ENCODE measurements at places on chromosomes 12 and 14.

GRCh38 chr12:106227641-106228319 is 20.0 kb downstream of the CKAP4 start:
- DNase-seq: no peak

DNA sequence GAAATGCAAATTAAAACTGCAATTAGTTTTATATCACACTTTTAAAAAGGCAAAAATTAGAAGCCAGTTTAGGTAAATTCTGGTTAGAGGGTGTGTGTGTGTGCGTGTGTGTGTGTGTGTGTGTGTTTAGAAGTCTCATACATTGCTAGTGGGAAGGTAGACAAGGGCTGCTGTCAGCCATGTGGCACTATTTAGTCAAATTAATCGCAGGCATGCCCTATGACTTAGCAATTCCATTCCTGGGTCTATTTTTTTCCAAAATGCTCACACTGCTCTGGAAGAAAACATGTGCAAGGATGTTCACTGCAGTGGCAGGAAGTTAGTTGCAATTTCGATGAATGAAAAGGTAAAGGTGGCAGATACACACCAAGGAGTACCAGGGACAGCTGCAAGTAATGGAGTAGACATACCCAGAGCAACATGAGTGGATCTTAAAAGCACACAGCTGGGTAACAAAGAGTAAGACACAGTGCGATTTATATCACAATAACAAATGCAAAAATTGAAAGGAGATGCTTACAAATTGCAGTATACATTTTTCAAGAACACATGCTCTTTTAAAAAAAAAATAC is 11.6 kb downstream of the CAPZA3 start:
- DNase-seq: no peak

DNA sequence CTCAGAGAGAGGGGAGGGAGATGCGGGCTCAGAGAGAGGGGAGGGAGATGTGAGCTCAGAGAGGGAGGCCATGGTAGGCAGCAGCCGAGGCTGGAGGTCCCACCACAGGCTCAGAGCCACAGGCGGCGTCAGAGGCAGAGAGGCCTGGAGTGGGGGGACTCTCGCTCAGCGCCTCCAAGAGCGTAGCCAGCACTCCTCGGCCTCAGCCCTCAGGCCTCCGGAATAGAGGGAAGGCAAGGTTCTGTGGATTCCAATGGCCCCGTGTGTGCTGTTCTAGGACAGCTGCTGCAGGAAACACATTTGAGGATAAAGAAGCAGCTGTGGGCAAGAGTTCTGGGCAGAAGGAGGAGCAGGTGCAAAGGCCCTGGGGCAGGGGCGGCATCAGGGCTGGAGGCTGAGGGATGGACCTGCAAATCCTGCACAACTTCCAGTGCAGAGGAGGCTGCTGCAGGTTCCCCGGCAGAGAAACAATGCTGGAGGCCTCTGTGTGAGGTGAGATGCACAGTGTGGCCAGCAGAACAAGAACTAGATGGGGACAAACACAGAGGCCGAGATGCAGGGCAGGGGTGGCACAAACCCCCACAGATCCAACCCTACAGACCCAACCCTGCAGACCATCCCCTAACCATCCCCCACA is 59.1 kb upstream of the GALNT9 start:
- DNase-seq: no peak

- DNase-seq: no peak
These were observed 160.8 kb upstream of the LMO3 start for GRCh38 chr12:16766736-16767135.

DNA sequence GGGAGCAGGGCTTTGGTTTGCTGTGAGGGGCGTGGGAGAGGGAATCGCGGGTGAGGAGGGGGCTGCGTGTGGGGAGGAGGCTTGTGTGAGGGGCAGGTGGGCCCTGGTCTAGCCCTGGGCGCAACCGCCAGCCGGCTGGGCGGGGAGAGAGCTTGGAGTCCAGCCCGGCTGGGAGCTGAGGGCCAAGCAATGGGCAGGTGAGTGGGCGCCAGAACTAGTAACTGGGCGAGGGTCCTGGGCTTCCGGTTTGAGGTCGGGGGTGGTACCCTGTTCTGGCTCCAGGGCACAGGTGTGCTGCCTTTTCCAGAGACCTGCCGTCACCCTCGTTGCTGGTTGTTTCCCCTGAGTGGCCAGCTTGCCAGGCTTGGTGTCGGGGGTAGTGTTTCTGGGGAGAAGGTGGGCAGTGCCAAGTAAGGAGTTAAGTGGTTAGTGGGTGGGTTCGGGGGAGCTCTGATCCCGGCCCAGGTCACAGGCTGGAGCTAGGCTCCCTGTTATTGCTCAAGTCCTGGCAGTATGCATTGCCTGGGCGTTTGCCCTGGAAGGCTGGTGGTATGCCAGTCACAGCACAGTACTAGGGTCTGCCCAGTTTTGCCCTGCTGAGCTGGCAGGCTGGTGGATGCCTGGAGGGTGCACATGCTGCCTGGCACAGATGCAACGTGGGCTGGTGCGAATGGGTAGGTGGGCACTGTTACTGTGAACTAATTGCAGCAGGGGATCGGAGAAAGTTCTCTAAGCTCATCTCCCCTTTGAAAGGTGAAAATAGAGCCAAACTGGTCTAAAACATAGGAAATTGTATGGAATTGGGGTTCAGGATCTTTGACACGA is 683 bp downstream of the CIPC start:
- no peak for DNase-seq

GRCh38 chr14:93318927-93319326 is 13.9 kb downstream of the BTBD7 start:
- no peak for DNase-seq

DNA sequence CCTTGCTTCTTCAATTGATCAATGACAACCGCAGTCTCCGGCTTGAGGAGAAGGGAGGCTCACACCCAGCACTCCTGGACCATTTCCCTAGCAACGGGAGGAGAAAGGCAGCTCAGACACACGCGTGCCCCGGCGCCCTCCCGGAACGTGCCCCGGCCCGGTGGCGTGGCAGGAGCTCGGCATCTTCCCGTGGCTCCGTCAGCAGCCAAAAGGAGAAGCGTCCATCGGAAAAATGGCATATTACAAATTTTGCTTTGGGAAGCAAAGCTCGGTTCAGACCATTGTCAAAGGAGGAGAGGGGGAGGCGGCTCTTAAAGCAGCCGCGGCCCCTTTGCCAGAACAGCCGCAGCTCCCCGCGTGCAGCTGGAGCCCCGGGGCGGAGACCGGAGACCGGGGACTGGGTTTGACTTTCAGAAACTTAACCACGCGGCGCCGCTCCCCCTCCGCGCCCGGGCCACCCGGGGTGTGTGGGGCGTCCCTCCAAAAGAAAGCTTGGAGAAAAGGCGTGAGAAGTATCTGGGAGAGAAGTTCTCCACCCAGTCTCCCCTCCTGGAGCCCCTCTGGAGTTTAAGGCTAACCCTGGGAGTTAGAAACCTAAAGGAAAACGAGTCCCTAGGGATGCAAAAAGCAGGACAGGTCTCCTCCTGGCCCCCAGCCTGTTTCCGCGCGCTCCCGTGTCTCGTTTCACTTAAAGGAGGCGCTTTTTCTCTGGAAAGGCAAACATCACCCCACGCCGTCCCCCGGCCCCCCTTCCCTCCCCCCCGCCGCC is 545 bp downstream of the PPFIA2 start:
- DNase-seq: peak; percentile 30

DNA sequence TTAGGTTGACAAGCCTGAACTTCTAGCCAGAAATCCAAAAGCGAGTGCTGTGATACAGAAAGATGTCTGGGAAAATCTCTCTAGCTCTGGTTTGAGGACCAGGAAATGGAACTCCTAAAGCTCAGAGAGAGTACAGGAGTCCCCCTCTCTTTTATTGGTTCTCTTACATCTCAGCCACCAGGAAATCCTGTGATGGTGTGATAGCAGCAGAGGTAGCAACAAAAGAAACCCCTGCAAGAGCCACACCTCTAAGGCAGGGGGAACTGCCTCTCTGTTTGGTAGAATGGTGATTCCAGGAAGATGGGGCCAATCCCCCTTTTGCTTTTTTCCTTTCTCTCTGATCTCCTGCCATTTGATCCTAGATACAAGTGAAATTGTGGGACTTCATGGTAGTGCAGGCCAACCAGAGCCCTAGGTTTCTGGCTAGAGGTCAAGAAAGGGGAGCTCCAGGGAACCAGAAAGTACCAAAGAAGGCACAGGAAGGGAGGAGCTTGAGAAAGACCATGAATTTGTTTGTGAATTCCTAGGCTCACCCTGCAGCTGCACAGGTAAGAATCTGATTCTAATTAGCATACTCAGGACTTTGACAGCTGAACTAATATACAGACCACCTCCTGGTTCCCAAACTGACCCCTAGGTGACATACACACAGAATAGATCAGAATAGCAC is 88.5 kb downstream of the PAPLN start:
- DNase-seq: no peak

DNA sequence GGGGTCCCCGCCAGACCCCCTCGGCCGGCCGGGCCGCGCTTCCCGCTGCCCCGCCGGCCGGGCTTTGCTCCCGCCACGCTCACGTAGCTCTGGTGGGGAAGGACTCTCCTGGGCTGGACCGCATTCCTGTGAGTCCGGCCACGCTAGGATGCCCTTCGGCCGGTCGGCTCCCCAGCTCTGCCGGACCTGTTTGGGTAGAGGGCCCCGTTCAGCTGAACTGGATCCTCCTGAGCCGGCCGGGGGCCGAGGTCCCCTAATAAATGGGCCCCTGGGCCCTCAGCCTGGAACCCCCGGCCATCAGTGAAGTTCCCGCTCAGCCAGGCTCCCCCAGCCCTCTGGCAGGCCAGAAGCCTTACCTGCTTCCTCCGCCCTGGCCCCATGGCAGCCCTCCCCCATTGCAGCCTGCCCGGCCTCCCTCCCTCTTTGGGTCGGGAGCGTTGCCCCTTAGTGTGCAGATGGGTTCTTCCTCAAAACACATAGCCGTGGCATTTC is 593 bp downstream of the UNC119B start:
- no peak for DNase-seq

- DNase-seq: no peak
These were observed 34.5 kb downstream of the KIF26A start for GRCh38 chr14:104172880-104173279.

- peak; percentile 8 for DNase-seq
These were observed 23.8 kb upstream of the PHC1 start for GRCh38 chr12:8890313-8891085.

GRCh38 chr14:41047763-41048162 is 558.9 kb upstream of the LRFN5 start:
- DNase-seq: no peak

GRCh38 chr14:55780156-55780946 is 200.3 kb downstream of the KTN1 start:
- no peak for DNase-seq

GRCh38 chr14:104993306-104993705 is 7.7 kb downstream of the CLBA1 start:
- DNase-seq: no peak

DNA sequence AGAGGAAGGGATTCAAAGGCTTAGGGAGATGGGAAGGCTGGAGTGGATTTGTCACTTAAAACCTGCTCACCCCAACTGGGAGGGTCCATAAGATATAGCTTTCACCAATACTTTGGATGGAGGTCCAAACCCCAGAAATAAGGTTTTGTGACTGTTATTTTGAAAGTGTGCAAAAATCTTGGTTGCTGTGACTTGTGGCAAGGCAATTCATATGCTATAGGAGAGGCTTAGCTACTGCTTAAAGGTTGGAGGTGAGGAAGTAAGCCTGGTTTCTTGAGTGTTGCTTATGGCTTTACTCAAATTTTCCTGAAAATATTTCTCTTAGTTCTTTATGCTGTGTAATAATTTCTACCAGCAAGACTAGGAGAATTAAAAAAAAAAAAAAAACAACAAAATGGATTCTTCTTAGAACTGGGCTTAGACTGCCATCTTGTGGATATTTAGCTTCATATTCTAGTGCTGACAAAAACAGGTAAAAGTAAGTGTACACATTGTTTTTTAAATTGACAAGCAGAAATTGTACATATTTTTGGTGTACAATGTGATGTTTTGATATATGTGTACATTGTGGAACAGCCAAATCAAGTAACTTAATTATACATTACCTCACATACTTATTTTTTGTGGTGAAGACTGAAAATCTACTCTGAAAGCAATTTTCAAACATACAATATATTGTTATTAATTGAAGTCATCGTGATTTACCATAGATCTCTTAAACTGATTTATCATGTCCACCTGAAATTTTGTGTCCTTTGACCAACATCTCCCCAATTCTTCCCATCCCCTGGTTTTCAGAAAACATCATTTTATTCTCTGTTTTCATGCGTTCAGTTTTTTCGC is 23.0 kb downstream of the PDE6H start:
- DNase-seq: peak; percentile 33

DNA sequence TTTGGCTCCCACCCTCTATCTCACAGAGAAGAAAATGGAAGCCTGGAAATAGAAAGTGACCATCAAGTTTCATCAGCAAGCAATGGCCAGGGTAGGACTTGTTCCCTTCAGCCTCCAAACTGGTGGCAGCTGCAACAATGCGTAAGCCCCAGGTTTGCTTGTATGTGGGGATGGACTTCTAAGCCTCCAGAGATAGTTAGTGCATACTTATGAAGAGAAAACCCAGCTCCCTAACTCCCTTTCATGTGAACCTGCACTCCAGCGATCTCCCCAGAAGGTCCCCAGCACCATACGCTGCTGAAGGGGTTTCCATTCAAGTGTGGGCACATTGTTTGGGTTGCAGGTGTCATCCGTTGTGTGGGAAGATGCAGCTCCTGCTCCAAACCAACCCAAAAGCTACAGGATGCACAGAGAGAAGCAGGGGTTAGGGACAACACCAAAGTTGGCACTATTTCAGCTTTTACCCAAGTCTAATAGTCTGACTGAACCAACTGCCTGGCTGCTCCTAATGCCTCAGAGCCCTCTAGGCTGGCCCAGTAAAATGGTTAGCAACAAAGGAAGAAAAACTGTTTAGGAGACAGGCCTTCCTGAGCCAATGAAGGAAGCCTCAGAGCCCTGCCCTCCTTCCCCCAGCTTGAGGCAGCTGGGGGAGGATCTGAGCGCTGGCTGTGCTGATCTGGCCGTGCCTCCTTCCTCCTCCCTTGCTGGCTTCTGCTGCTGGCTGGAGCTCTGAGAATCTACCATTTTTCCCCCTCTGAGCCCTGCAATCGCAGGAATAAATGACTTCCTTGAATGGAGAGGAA is 12.3 kb downstream of the ZFP36L1 start:
- DNase-seq: no peak

- DNase-seq: no peak
These were observed 80.7 kb downstream of the KCNA5 start for GRCh38 chr12:5124401-5124800.

DNA sequence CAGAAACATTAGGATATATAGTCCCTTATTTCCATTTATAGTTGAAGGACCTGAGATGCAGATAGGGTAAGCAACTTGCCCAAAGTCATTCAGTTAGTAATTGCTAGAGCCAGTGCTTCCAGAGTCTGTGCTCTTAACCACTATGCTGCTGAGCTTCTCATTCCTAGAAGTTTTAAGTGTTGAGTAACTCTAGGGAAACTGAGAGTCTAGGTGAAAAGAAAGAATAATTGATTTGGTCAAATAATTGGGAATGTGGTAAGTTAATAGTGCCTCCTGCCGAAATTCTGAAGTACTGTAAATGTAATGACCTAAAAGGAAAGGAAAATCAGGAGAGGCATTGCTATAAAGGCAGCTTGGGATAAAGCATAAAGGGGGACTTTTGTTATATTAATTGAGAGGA is 14.1 kb downstream of the PYROXD1 start:
- DNase-seq: no peak

DNA sequence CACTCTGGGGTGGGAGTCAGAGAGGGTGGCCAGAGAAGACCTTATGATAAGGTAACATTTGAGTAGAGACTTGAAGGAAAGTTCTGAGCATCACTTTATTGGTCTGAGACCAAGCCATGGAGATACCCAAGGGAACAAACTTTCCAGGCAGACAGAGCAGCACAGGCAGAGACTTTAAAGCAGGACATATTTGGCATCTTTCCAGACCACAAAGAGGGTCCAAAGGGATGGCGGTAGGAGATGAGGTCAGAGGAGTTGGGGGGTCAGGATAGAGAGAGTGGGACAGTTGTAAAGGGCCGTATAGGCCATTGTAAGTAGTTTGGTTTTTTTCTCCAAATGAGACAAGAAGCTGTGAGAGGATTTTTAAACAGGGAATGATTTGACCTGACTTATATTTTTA is 344.4 kb downstream of the SEC23A start:
- no peak for DNase-seq
